ENCODE measurements at places on chromosomes 16 and 17.

DNA sequence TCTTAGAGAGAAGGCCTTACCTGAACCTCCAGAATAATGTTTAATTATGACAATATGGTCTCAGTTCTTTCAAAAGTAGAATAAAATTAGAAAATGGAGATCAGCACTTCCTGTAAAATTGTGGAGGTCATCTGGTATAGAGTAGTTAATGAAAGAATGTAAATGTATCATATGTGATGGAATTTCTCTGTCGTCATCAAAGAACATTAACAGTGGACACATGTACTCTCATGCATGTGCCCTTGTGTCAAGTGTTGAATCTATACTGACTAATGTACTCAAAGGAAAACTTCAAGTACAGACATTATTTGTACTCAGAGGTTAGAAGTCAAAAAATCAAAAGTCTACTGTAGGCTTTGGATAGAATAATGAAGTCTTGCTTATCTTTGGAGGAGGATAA is 129.2 kb upstream of the MYOCD start:
- no peak for DNase-seq

DNA sequence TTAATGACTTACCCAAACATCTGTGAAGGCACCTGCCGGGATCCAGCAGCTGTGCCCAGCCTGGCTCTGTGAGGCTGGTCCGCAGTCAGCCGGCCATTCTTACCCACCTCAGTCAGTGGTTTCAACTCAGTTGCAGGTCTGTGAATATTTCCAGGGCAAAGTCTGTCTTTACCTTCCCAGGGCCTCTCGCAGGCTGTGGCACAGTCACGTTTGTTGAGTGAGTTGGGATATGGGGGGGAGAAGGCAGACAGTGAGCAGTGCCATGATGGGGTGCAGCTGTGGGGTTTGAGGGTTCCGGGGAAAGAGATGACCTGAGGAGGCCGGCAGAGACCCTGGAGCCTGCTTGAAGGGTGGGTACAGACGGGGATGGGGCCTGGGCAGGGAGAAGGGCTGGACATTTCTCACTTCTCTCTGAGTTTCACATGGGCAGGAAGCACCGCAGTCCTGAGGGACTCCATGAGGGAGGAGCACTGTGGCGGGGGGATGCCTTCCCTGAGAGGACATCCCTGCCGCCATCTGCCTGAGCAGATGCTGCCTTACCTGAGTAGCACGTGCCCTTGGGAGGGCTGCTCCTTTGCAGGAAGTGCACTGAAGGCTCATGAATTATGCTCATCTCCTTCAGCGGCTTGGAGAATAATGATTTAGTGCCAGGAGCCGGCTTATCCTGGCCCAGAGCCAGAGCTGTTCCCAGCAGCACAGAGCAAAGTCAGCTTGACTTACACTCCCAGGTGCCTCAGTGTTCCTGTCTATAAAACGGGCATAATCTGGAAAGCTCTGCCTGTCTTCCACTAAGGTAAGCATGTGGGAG is 48.1 kb downstream of the KSR1 start:
- no peak for DNase-seq

GRCh38 chr17:48622857-48623256 is 3.3 kb downstream of the HOXB9 start:
- no peak for DNase-seq

- DNase-seq: no peak
These were observed 10.2 kb upstream of the LYZL6 start for GRCh38 chr17:35953720-35954119.

DNA sequence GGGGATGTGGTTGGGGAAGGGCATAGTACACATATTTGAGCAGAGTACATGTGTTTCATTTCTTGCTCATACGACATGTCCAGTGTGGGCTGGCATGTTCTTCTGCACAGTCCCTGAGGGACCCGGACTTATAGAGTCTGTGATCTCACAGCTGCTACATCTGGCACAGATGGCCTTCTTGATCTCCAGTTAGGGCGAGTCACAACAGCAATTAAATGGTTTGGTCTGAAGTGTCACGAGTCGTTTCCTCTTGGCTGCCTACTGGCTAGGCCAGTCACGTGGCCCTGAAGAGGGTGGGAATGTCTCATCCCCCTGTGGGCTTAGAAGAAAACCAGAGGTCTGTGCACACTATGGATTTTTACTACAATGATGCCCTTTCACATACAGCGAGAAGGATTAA is 443.6 kb downstream of the WWOX start:
- DNase-seq: no peak

DNA sequence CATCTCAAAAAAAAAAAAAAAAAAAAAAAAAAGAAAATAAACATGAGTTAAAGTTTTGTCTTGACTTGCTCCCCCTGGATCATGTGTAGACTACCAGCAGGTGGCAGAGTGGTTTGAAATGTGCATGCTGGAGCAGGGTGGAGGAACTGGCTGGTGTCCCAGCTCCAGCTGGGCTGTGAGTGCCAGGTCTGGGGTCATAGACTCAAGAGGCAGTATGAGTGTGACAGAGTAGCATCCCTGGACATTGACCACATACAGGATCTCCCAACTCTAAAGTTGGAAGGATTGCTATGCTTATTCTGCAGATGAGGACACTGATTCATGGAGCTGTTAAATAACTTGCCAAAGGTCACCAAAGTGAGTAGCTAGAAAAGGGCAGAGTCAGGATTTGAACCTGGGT is 198.0 kb upstream of the MPHOSPH6 start:
- no peak for DNase-seq

DNA sequence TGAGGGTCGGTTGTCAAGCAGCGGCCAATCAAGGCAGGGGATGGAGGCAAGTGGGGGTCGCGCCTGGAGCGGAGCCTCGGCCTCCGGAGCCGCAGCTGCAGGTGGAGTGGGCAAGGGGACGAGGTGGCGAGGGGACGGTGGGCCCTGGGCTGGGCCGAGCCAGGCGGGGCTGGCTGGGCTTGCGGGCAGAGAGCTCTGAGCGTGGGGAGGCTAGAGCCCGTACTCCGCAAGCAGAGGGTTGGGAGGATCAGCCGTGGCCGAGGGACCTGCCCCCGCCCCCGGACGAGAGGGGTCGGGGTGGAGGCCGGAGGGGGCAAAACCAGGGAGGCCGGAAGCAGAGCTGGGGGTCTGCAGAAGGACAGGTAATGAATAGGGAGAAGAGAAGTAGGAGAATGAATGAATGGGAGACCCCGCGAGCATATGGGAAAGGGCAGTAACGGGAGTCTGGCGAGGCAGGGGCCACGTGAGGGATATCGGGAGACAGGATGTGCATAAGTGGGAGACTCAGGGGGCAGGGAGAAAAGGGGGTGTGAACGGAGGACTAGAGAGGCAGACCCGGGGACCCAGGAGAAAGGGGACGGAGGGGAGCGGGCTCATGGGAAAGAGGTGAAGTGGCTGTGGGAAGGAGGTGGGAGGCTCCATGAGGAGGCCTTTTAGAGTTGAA is at the start of gene KATNB1:
KATNB1 (plus strand) TSS at position 16 of the 664 bp plus-strand sequence. CDS start 1,474 bp downstream, outside the sequence.
- DNase-seq: peak; percentile 15

GRCh38 chr17:2703606-2704005 is 8.0 kb downstream of the CLUH start:
- DNase-seq: no peak

- DNase-seq: no peak
These were observed 12.5 kb downstream of the ZNF652 start for GRCh38 chr17:49349541-49349940.
